ENCODE measurements at places on chromosomes 2 and 18.

GRCh38 chr18:48775372-48776155 lies 175.2 kb downstream of the SMAD7 start:
- no peak overlapping the region for H3K27ac ChIP-seq
- peaks cover 3% of the 10 kb centered on the region for H3K36me3 ChIP-seq
- peaks cover 8% of the 10 kb centered on the region for H3K4me1 ChIP-seq
- no peak for DNase-seq

- H3K36me3 ChIP-seq, result no peaks in the 10 kb centered on the region
- H3K27ac ChIP-seq, result no peak overlapping the region
- H3K4me3 ChIP-seq, result no peak overlapping the region
These were observed 33.0 kb upstream of the GLS start for GRCh38 chr2:190847504-190848081.

DNA sequence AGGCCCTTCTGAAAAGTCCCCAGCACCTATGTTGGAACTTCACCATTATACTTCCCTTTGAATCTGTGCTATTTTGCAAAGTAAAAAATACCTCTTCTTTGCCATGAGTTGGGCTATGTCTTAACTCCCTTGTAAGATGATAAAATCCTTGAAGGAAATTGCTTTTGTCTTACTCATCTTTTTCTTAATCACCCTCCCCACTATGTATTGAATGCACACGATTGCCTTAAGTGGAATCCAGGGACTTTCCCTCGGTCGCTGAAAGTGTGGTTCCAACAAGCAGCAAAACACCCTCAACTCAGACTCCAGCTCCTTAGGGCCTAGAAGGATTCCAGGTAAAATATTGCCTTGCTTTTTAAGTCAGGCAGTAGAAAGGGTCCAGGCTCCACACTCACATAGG lies 173.2 kb upstream of the ARL4C start:
- no peaks in the 10 kb centered on the region for H3K36me3 ChIP-seq
- no peaks in the 10 kb centered on the region for H3K27me3 ChIP-seq
- H3K27ac ChIP-seq, result peak overlapping the region; percentile 15
- H3K4me3 ChIP-seq, result no peak overlapping the region
- H3K4me1 ChIP-seq, result peaks cover 27% of the 10 kb centered on the region
- DNase-seq, result peak; percentile 56

DNA sequence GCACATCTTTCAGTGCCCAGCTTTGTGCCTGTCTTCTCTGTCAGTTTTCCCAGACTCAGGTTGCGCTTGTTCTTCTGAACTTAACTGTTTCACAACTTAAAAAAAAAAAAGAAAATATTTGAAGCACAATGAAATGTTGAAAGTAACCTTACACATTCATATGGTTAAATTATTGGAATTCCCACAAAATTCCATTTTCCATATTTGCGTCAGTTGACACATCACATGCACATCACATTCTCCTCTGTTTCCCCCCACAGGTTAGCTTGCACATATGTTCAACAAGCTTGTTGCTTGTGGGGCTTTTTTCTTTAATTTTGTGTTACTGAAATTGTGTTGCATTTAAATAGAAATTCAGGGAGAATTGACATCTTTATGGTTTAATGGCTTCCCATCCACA lies 8.3 kb downstream of the MYO1B start:
- no peak for DNase-seq
- H3K27ac ChIP-seq, result no peak overlapping the region
- H3K4me1 ChIP-seq, result peaks cover 45% of the 10 kb centered on the region
- H3K27me3 ChIP-seq, result no peaks in the 10 kb centered on the region
- no peak overlapping the region for H3K4me3 ChIP-seq

DNA sequence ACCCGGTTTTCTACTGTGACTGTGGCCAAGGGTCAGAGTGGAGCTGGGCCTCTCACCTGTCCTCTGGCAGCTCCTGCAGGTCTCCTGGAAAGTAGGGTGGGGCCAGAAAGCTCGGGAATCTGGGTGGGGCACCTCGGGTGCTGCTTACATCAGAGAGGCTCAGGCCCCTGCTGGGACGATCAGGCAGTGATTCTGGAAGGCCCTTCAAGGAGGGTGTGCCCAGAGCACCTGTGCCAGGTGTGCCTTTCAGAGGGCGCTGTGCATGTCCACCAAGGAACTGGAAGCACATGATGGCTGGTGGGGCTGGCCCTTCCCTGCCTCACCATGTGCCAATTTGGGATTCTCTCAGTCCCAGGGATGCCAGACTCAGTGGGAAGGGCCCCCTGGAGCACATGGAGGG lies 44.0 kb downstream of the ATP6V1C2 start:
- DNase-seq, result no peak
- H3K4me1 ChIP-seq, result no peaks in the 10 kb centered on the region
- H3K4me3 ChIP-seq, result no peak overlapping the region
- no peaks in the 10 kb centered on the region for H3K36me3 ChIP-seq
- peaks cover 10% of the 10 kb centered on the region for H3K27me3 ChIP-seq

DNA sequence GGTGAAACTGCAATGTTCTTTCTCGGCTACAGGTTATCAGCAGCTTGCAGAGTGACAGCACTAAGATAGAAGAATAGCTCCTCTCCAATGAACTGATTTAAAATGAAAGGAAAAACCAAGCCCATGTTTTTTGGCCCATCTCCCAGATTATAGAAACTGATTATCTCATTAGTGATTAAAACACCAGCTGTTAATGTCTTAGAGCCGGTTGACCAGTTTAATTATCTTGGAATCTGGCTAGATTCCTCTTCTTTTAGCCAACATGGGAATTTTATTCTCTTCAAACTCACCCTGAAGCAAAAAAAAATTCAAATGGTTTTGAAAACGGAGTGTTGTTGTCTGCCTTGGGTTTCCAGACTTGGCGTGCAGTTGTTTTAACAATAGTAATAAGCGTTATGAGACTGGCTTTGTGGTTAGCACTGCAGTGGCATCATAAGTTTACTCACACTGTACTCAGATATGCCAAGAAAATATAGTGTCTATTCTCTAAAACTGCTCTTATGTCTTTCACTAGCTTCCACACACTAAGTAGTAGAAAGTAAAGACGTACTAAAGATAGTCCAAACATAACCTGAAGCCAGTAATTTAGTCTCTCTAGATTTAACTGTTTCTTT lies 665.3 kb downstream of the STK39 start:
- no peaks in the 10 kb centered on the region for H3K4me1 ChIP-seq
- no peaks in the 10 kb centered on the region for H3K27me3 ChIP-seq
- H3K4me3 ChIP-seq, result no peak overlapping the region
- H3K36me3 ChIP-seq, result no peaks in the 10 kb centered on the region
- H3K27ac ChIP-seq, result no peak overlapping the region

DNA sequence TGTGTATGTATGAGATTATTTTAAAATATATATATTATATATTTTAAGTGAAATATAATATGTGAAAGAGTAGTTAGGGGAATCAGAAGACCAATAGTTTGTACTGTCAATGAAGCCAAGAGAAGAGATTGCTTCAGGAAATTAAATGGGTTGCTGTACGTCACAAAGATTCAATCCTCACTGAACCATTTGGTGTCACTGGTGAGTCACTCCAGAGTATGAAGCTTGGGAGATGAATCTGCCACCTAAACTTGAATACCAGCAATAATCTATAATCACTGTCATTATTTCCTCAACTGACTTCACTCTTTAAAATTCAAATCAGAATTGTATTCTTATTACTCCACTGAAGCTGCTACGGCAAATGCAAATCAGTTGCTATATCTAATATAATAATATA lies 41.9 kb upstream of the SCN9A start:
- H3K4me3 ChIP-seq, result no peak overlapping the region
- H3K36me3 ChIP-seq, result no peaks in the 10 kb centered on the region
- DNase-seq, result no peak
- H3K4me1 ChIP-seq, result no peaks in the 10 kb centered on the region
- H3K27ac ChIP-seq, result no peak overlapping the region

GRCh38 chr2:29723255-29724001 lies 198.0 kb downstream of the ALK start:
- no peak overlapping the region for H3K27ac ChIP-seq
- no peaks in the 10 kb centered on the region for H3K36me3 ChIP-seq
- peaks cover 13% of the 10 kb centered on the region for H3K27me3 ChIP-seq
- DNase-seq, result no peak
- H3K4me1 ChIP-seq, result no peaks in the 10 kb centered on the region

GRCh38 chr2:44543773-44544725 lies 182.3 kb downstream of the CAMKMT start:
- H3K27me3 ChIP-seq, result no peaks in the 10 kb centered on the region
- no peaks in the 10 kb centered on the region for H3K36me3 ChIP-seq
- DNase-seq, result no peak
- H3K27ac ChIP-seq, result no peak overlapping the region
- H3K4me3 ChIP-seq, result no peak overlapping the region
- peaks cover 17% of the 10 kb centered on the region for H3K4me1 ChIP-seq

GRCh38 chr18:57619876-57620275 lies 1.8 kb downstream of the NARS1 start:
- H3K27ac ChIP-seq, result no peak overlapping the region
- no peak for DNase-seq
- H3K4me3 ChIP-seq, result no peak overlapping the region
- peaks cover 21% of the 10 kb centered on the region for H3K36me3 ChIP-seq
- H3K4me1 ChIP-seq, result peaks cover 15% of the 10 kb centered on the region
